ENCODE measurements at places on chromosomes 4 and X.
A peak's percentile ranks its signal among the peaks of the same experiment; 100 is the strongest.

DNA sequence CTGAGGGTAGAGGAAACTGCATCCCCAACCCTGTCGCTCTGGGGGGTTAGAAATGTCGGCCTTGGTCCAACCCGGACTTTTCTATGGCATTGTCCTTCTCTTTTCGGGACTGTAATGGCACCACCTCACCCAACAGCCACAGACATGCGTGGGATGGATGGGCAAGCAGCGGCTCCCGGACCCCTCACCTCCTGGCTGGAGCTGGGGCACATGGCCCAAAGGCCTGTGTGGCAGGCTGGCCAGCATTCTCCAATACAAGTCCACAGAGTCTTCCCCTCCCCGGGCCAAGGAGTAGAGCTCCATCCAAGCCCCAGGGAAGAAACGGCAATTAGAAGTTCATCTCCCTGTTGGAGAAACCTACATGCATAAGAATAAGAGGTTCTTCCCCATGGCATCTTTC is 142.9 kb downstream of the NR3C2 start:
- DNase-seq = no peak

- DNase-seq = peak; percentile 2
These were observed 136.4 kb downstream of the MAPK10 start for GRCh38 chr4:86223472-86223871.

- no peak for DNase-seq
These were observed 17.1 kb downstream of the BEND2 start for GRCh38 chrX:18203631-18204030.

DNA sequence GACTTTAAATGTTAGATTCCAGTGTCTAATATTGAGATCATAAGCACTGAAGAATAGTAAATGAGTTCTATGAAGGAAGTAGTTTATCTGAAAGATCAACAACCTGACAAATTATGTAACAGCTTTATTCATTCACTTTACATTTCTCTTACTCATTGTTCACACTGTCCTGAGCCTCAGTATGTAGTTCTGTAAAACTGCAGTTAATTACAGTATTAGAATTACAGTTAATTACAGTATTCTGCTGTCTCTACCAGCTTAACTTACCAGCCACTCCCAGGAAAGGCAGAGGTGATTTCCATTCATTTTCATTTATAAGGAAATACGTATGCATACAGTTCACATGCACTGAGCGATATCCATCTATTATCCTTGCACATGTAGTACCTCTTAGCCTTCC is 32.7 kb downstream of the NFKB1 start:
- no peak for DNase-seq

DNA sequence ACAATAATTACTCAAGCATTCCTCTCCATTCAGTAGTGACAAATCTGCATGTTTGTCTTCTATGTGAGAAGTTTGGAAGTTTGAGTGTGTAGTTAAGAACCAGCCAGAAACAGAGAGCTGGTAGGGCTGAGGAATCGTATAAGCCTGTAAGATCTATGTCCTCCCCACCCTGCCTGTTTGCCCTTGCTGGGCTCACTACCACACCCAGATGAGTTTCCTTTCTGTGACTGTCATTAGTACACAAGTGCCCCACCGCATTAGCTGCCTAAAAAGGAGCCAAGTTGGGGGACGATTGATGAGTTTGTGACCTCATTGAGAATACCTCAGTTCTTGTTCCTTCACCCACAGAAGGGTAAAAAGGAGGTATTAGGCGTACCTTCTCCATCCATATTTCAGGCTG is 28.3 kb downstream of the DOCK11 start:
- no peak for DNase-seq

DNA sequence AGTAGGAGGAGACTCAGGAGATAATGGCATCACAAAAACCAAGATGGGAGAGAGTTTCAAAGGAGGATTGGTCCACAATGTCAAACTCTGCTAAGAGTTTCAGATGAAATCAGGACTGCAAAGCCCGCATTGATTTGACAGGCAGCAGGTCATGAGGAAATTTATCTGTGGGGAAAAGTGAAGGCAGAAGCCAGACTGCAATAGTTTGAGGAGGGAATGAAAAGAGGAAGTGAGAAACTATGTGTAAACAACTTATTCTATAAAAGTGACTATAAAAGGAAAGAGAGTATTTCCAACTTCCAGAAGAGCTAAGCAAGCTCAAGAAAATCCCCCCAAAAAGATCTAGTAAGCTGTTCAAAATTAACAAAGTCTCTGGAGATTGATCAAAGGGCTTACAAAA is 66.3 kb upstream of the DGKK start:
- DNase-seq = no peak

- no peak for DNase-seq
These were observed 189.1 kb downstream of the GPC3 start for GRCh38 chrX:133796282-133796681.

DNA sequence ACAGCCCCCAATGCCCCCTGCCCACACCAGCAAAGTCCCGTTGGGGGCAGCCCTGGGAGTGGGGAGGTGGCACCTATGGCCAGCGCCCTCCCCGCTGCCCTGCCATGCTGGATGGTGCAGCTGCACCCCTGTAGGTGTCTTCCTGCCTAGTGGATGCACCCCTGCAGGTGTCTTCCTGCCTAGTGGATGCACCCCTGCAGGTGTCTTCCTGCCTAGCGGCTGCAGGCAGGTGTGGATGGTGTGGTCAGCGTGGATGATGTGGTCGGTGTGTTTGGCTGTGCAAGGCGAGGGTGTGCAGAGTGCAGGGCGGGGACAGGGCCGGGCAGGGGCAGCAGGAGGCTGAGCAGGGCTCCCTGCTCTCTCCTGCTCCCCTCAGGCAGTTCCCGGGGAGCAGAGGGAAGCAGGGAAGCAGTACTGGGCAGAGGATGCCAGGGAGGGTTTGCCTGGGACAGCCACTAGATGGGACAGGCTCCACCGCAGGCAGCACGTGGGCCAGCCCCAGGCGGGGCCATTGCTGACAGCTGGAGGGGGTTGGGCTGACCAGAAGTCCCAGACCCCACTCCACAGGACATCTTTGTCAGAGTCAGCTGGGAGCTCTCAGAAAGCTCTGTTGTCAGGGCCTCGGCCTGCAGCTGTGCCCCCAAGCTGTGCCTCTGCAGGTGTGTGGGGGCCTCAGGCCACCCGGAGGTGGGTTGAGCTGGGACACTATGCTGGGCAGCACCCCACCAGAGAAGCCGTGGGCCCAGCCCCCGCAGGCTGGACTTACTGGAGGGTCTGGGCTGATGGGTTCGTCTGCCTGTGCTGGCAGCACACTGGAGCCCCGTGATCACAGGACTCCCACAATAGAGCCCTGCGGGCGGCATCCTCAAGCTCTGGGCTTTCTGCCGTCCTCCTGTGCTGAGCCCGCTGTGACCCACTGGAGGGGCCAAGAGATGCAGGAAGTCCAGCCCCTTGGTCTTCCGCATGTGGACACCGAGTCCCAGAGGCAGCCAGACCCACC is 23.7 kb downstream of the DOK7 start:
- DNase-seq = no peak

- DNase-seq = no peak
These were observed 23.7 kb downstream of the DCHS2 start for GRCh38 chr4:154467886-154468285.

DNA sequence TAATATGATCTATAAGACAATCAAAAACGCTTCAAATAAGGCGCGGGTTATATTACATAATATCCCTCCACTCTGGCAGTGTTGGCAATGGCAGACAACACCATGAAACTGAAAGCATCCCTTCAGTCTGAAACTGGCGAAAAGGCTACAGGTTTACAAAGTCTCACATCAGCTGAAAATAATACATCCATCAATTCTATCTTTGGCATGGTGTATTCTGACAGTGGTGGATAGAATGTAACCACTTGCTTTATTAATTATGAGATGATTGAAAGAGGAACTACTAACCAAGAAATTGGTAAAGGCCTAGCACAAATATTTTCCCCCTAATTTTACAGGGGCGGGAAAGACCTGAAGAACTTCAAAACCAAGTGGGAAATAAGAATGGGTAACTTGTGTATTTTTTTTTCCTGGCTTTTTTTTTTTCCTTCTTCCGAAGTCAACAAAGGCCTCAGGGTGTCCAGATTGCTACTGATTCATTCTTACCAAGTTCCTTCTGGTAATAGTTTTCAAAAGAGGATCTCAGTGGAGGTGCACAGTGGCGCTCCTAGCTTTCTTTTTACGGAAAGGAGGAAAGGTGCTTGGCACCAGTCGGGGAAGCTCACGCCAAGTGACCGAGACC is 728 bp downstream of the UBA6 start:
- DNase-seq = no peak

- DNase-seq = no peak
These were observed 13.4 kb upstream of the RNF175 start for GRCh38 chr4:153773236-153773690.
